Activated CD8-positive, alpha-beta memory T cell treated with anti-CD3 and anti-CD28 coated beads, Interleukin-2, amount 50 U/mL, for 4 hours (primary cell): ENCODE measurements at places on chromosomes 7 and 10.

GRCh38 chr7:96589038-96589437, 120.6 kb downstream of the SEM1 start:
- no peak for DNase-seq

DNA sequence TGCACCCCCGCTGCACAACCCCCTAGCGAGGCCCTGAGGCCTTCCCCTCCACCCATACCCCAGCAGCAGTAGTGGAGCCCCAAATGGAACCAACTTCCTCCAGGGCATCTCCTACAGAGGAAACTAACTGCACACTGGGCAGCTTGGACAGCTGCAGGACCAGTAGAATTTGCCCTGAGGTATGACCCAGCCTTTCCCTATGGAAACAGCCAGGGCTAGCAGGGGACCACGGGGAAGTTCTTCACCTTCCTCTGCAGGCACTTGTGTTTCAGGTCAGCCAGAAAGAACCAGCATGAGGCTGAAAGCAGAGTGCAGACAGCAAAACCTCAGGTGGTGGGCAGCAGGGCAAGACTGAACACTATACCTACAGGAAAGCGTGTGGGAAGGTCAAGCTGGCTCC, 5.7 kb upstream of the EEPD1 start:
- DNase-seq: no peak

GRCh38 chr10:71575934-71576801, 143.4 kb downstream of the C10orf105 start:
- no peak for DNase-seq

DNA sequence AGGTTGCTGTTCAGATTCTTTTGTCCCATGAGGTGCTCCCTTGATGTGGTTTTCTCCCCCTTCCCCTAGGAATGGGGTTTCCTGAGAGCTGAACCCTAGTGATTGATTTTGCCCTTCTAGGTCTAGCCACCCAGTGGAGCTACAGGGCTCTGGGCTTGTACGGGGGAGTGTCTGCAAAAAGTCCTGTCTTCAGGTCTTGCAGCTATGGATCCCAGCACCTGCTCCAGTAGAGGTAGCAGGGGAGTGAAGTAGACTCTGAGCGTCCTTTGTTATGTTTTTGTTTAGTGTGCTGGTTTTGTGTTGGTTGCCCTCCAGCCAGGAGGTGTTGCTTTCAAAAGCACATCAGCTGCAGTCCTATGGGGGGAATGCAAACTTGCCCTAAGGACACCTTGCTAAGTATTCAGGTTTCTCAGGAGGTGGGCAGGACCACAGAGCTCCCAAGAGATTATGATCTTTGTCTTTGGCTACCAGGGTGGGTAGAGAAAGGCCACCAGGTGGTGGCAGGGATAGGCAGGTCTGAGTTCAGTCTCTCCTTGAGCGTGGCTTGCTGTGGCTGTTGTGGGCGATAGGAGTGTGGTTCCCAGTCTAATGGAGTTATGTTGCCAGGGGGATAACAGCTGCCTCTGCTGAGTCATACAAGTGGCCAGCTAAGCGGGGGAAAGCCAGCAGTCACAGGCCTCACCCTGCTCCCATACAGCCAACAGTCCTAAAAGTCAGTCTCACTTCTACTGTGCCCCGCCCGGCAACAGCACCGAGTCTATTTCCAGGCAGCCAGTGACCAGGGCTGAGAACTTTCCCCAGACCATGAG, 92.4 kb upstream of the JCAD start:
- no peak for DNase-seq

- no peak for DNase-seq
Measured at GRCh38 chr10:114603948-114604347, 54.1 kb downstream of the ABLIM1 start.

DNA sequence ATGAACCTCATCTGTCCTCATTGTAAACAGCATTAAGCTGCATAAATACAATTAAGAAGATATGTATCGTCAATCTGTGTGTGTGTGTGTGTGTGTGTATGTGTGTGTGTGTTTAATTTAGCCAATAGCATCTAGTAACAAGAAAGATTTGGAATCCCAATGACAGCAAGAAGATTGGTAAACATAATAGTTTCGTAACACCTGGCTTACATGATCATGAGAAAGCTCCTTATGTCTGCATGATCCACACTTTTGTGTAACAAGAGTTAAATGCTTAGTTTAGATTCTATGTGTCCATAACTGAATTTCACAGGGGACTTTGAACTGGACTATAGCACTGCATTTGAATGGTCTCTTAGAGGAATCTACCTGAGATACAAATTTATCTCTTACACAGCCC, 191.0 kb upstream of the BET1 start:
- no peak for DNase-seq

GRCh38 chr10:34520084-34520483, 295.0 kb downstream of the PARD3 start:
- DNase-seq: no peak

DNA sequence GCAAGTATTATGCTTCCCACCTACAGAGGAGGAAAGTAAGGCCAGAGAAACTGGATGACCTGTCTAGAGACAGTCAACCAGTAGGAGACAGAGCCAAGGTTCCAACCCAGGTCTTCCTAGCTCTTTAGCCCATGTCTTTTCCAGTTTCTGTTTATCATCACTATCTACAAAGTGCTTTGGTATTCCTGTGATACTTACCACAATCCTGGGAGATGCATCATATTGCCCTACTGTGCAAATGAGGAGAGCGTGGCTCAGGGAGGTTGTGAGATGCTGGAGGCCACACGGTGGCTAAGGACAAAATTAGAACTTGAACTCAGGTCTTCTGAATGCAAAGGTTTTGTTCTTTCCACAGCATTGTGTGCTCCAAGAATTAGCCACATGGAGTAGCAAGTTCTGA, 11.2 kb upstream of the PLEKHA1 start:
- DNase-seq: no peak

DNA sequence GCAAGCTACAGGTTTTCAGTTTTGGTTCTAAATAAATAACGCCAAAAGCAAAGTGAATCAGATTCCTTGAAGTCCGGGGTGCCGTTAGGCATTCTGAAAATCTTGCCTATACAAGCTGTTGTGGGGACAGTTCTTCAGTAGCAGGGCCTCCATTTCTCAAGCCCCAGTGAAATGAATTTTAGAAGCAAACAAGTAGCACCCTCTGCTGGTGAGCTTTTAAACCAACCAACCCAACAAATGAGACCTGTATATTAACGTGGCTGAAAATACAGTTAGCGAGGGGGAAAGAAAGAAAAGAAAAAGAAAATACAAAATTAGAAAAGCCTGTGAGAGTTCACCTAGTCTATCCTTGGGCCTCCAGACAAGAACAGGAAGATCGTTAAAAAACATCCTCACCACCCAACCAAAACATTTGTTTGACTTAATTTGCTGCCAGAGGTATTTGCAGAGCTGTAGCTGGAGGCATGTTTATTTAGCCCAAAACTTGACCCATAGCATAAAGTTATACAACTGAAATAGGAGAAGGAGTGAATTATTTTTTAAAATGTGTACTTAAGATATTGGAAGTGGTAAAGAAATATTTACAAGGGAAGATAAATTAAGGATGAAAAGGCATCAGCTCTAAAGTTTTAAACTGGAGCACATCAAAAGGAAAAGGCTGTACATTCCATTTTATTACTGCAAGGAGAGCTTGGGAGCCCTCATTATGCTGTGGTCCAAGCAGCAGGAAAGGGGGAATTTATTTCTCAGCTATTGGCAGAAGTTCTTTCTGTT, 98.9 kb downstream of the DYNC1I1 start:
- no peak for DNase-seq

GRCh38 chr7:25851332-25852210, 300.4 kb upstream of the NFE2L3 start:
- peak; percentile 56 for DNase-seq

DNA sequence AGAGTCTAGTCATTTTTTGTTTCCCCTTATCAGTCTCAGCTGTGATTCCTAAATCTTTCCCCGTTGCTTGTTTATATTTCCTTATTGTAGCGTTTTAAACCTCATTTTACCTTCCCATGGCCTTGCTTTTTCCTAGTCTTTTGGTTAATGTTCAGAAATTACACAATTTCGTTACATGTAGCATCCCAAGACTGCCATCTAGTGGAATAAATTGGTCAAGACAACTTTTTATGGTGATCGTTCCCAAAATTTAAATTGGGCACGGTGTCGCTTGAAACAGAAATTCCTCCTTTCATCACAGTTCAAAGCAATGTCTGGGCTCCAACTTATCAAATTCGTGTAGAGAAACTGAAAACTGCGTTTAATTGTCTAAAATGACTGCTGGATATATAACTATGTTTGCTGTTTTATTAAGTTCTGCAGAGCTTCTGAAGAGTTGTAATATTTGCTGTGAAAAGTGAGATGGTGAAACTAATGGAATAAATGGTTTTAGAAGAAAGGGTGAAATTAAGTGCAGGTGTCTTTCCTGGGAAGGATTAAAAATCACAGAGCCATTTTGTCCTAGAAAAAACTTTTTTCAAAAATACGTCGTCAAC, 370.2 kb downstream of the PHF14 start:
- DNase-seq: no peak

DNA sequence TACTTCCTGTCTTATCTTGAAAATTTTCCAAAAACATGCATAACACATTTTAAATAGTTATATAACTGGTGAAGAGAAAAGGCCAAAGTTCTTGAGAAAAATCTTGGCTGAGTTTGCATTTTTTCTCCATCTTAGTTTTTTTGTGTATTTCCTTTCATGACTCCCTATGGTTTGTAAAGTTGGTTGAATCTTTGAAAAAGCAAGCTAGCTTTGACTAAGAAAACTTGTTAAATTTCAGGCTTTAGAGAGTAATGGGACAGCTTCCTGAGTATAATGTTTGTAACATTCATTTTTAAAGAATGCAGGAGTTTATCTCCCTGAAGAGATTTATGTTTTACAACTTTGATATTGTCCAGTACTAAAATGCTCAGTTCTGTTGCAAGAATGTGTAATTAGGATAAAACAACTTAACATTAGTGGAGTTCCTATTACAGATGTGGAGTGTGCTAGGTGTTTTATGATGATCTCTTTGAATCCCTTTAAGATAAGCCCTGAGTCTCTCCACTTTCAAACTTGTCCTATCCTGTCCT, 11.1 kb upstream of the HERPUD2 start:
- DNase-seq: no peak

DNA sequence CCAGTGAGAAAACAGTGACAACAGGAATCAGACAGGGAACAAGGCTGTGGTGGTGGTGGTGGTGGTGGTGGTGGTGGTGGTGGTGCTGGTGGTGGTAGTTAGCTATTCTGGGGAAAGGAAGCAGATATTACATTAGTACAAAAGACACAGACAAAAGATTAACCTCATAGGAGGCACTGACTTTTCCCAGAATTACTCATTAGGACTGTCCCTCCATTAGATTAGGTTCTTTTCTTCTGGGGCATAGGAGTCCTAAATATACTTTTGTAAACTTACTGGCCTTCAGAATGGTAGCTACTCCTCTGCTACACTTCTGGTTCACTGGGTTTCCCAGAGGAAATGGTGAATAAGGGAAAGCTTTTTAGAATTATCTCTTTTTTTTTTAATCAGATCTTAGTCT, 156.6 kb upstream of the SEMA3D start:
- no peak for DNase-seq

DNA sequence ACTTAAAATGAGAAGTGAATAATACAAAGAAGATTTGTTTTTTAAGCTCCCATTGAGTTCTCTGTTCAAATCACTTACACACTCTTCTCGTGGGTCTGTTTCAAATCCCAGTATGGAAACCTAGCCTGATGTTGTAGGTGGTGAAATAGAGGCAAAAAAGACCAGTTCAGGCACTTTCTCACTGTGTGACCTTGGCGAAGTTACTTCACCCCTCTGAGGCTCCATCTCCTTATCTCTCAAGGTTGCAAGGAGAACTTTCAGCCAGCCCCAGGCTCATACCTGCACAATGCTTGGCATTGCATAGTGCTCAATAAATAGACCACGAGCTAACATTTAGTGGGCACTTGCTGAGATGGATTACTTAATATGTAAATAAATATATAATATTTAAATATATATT, 90.1 kb downstream of the PRLHR start:
- no peak for DNase-seq

DNA sequence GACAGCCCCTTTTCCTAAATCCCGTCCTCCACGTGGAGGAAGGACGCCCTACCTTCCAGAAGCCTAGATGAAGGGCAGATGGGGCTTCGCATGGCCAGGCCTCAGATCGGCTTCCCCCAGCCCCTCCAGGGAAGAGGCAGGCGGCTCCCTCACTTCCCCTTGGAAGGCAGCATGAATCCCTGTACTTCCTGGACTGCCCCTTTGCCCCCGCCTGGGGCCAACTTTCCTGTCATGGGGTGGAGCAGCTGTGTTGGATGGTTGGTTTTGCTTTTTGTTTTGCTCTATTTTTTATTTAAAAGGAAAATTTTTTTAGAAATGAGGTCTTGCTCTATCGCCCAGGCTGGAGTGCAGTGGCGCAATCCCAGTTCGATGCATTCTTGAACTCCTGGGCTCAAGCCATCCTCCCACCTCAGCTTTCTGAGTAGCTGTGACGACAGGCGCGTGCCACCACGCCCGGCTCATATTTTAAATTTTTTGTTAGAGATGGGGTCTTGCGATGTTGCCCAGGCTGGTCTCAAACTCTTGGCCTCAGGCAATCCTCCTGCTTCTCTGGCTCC, 27.2 kb downstream of the GTF2IRD1 start:
- DNase-seq: no peak

GRCh38 chr7:46208635-46209525, 287.8 kb upstream of the IGFBP3 start:
- DNase-seq: no peak

- no peak for DNase-seq
Measured at GRCh38 chr7:31408140-31408729, 67.7 kb upstream of the NEUROD6 start.

GRCh38 chr7:106979551-106980357, 64.8 kb upstream of the PRKAR2B start:
- DNase-seq: no peak

GRCh38 chr10:72765051-72765745, 73.3 kb downstream of the MCU start:
- DNase-seq: no peak

DNA sequence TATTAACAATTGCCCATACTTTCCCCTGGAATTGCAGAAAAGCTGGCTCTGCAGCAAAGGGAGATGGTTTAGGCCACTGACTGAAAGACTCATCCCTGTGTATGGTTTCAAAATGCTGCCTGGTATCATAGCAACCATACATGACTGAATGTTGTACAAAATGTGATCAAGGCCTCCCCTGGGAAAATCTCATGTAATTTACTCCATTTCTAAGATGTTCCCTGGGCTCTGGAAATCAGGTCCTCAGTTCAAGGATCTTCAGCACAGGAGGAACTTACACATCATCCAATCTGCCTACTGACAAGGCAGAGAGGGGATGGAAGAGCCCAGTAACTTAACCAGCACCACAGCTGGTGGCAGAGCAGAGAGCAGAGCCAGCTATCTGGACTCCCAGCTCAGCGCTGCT, 111.8 kb downstream of the JAZF1 start:
- DNase-seq: no peak

DNA sequence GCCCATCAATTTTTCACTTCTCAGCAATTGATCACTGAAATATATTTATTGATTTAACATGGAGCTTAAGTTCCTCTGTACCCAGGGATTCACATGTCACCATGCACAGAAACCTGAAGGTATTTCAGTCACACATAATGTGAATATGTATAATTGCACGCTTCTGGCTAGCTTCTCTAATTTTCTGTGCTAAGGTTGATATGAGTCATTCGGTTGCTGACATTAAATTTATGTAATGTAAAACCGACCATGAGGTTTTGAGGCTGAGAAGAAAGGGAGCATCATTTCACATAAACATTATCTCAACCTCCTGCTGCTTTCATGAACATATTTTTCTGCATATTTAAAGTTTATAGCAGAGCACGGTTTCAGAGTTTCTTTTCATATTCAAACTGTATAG, 381.0 kb upstream of the TPK1 start:
- DNase-seq: no peak
